ENCODE measurements at places on chromosomes 5 and 9.

DNA sequence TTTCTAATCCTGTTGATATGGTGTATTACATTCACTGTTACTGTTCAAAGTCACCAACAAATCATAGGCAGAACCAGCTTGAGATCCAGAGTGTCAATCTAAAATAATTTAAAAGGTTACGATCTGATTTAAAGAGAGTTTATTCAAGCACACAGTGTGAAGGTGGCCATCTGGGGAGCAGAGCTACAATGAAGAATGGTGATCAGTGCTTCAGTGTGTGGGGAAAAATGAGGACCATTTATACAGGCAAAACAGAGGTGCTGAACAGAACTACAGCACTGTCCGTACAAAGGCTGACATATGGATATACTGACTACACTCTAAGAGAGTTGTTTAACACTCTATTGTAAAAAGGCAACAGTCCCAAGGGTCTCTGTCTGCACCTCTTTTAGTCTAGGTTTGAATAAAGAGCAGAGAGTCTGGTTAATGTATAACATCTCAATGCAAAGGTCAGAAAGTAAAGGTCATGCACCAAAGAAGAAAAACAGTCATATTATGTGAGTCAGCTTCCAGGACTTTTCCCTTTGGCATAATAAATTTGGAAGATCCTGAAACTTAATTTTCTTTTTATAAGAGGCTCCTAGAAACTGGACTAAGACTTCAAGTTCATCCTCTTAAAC is 29.7 kb upstream of the TDRD7 start:
- no peak for DNase-seq

DNA sequence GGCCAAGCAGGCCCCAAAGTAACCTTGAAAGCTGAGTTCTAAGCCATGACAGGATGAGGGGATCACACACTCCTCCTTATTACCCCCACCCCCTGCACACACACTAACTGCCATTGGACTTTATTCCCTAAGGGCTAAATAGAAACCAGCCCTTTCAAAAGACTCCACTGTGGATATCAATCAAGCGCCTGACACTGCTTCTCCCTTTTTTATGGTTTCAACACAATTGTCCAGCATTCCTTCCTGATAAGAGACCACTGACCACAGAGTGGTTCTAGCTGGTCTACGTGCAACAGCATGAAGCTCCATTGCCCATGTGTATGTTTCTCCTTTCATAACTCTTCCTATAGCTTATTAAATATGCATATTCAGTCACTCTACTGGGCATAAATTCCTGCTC is 34.7 kb downstream of the PAEP start:
- no peak for DNase-seq

GRCh38 chr5:166062719-166063118 is 2228.7 kb upstream of the WWC1 start:
- no peak for DNase-seq

- DNase-seq: no peak
These were observed 261.5 kb downstream of the FANCC start for GRCh38 chr9:95055851-95056551.

DNA sequence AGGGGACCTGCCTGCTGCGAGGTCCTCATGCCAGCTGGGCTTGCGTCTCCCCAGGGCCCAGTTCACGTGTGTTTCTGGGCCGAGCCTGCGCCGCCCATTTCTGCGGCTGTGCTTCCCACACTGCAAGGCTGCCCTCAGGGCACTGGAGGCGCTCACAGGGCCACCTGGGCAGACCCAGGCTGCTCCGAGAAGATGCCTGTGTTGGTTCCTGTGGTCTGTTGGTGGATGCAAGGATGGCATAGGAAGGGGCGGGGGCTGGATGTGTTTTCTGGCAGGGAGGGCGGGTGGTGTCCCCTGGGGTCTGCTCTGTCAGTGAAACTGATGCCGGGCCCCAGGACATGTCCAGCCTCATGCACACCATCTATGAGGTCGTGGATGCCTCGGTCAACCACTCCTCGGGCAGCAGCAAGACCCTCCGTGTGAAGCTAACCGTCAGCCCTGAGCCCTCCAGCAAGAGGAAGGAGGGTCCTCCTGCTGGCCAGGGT is 25.9 kb downstream of the NKD2 start:
- DNase-seq: no peak

- no peak for DNase-seq
These were observed 53.2 kb upstream of the SHISAL2B start for GRCh38 chr5:64637144-64637543.

GRCh38 chr9:114746591-114747346 is 59.1 kb downstream of the TNFSF15 start:
- DNase-seq: no peak

GRCh38 chr5:100623719-100624118 is 88.5 kb downstream of the FAM174A start:
- DNase-seq: no peak

DNA sequence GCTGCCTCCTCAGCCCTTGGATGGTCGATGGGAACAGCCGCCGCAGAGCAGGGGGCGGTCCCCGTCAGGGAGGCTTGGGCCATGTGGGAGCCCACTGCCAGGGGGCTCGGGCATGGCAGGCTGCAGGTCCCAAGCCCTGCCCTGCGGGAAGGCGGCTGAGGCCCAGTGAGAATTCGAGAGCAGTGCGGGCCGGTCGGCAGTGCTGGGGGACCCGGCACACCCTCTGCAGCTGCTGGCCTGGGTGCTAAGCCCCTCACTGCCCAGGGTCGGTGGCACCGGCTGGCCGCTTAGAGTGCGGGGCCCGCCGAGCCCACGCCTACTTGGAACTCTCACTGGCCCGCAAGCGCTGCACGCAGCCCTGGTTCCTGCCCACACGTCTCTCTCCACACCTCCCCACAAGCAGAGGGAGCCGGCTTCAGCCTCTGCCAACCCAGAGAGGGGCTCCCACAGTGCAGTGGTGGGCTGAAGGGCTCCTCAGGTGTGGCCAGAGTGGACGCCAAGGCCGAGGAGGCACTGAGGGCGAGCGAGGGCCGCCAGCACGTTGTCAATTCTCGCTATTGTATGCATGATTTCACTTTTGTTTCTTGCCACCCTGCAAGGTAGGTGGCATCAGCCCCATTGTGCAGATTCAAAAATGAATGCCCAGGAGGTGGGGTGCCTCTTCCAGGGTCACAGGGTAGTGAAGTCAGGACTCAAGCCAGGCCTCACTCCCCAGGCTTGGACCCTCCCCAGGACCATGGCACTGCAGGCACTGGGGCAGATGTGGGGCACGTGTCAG is 48.6 kb downstream of the COL15A1 start:
- peak; percentile 30 for DNase-seq
